ENCODE measurements at places on chromosomes 1 and 21. TPM values are rescaled to one million over a fixed set of nuclear protein-coding genes. Genes with fewer than 3 reads are reported as not detected.

GRCh38 chr1:24673341-24673740 lies 30.2 kb downstream of the SRRM1 start:
- no peak for DNase-seq

GRCh38 chr1:211145944-211146343 lies 12.0 kb upstream of the KCNH1 start:
- no peak for DNase-seq

DNA sequence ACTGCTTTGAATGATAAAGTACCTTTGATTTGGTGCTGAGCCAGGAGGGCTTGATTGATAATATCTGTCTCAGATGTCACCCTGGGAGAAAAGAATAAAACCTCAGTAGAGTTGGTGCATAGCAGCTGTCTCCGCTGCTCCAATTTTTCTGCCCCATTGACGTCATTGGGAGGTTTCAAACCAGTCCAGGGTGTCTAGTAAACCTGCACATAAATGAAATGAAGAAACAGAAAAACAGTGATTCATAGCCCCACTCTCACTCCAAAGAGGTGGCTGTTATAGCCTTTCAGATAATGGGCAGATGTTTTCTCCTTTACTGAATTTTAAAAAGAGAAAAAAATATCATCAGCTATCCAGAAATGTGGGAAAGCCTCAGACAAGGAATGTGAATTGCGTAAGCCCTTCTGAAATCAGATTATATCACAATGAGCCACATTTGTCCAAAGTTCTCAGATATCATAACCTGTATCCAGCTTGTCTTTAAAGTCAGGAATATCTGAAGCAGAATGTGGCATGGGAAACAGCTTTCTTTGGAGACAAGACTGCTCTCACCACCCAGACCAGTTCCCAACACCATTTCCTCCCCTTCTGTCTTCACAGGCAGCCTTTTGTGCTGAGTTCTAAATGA lies 351.3 kb upstream of the SGIP1 start:
- DNase-seq, result no peak

Gene LCE7A
- total RNA-seq, result not detected

Gene CC2D1B
- 33.5 TPM for total RNA-seq

Gene LHX8
- not detected for total RNA-seq

All from renal cortical epithelial cell (primary cell).